GM23248 (cell line): ENCODE measurements at places on chromosomes 5 and 9. TPM values are rescaled to one million over a fixed set of nuclear protein-coding genes. Genes with fewer than 3 reads are reported as not detected.
A peak's percentile ranks its signal among the peaks of the same experiment; 100 is the strongest.

Gene RNF180
- total RNA-seq, result 0.32 TPM in 1 of 2 replicates, not detected in the other

Gene SURF1
- 27.7 and 29.1 TPM in 2 replicates for total RNA-seq

Gene CDX1
- total RNA-seq, result not detected in 2 replicates

Gene TAF1L
- not detected in 2 replicates for total RNA-seq

Gene BHMT
- total RNA-seq, result not detected in 2 replicates

Gene ZFP2
- 1.8 and 2.5 TPM in 2 replicates for total RNA-seq

Gene TLX3
- total RNA-seq, result not detected in 2 replicates

Gene GARIN3
- not detected in 2 replicates for total RNA-seq

Gene DBN1
- 224 and 257 TPM in 2 replicates for total RNA-seq

Gene WNT8A
- not detected in 2 replicates for total RNA-seq

Gene CFAP157
- total RNA-seq, result not detected in 2 replicates

DNA sequence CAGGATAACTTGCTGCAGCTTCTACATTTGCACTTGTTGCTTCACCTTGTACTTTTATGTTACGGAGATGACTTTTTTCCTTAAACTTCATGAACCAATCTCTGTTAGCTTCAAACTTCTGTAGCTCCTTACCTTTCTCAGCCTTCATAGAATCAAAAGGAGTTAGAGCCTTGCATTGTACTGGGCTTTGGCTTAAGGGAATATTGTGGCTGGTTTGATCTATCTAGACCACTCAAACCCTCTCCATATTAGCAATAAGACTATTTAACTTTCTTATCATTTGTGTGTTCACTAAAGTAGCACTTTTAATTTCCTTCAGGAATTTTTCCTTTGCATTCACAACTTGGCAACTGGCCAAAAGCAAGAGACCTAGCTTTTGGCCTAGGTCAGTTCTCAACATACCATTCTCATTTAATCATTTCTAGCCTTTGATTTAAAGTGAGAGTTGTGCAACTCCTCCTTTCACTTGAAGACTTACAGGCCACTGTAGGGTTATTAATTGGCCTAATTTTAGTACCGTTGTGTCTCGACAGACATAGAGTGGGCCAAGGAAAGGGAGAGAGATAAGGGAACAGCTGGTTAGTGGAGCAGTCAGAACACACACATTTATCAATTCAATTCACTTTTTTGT, 63.7 kb downstream of the SHOC1 start:
- no peak for DNase-seq

DNA sequence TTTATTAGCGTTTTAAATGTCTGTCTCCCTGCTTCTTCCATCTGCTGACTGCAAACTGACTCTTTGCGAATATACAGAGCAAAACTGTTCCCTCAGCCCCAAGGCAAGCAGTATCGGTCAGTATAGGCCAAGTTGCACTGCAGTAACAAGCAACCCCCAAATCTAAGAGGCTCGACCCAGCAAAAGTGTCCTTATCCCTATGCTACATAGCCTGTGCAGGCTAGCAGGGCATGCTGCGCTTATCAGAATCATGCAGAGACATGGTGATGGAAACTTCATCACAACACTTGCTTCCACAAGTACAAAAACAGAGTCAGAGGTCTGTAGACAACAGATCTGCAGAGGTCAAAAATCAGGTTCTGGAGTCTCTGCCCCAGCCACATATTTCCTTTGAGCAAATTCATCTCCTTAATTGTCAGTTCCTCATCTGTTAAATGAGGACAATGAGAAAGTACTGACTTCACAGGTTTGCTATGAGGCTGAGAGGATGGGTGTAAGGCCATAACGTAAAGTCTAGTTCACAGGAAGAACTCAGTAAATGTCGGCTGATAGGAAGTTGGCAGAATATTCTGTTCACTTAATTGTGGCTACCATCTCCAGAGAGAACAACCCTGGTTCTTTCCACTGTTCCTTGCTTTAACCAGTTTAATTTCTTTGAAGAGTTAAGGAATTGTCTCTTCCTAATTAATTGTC, 9.6 kb upstream of the IL17B start:
- no peak for DNase-seq

DNA sequence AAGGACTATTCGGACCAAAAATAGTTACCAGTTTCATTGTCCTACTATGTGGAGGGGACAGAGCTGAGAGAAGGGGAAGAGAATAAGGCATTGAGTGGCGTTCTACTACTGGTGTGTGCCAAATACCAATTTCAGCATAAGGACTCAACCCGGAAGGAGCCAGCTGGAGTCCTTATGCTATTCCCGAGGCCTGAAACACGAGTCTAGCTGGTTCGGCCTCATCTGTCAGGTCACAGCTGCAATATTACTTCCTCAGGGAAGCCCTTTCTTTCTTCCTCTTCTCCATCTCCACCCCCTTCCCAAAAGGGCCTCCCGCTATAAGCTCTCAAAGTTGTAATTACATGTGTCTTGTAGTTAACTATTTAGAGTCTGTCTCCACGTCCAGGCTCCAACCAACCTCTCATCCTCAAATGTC, 20.5 kb upstream of the FER start:
- DNase-seq, result peak; percentile 63

GRCh38 chr9:75001719-75002421, 26.2 kb downstream of the CARNMT1 start:
- peak; percentile 78 for DNase-seq

GRCh38 chr5:37086466-37087173, 162.6 kb downstream of the CPLANE1 start:
- DNase-seq, result peak; percentile 42

DNA sequence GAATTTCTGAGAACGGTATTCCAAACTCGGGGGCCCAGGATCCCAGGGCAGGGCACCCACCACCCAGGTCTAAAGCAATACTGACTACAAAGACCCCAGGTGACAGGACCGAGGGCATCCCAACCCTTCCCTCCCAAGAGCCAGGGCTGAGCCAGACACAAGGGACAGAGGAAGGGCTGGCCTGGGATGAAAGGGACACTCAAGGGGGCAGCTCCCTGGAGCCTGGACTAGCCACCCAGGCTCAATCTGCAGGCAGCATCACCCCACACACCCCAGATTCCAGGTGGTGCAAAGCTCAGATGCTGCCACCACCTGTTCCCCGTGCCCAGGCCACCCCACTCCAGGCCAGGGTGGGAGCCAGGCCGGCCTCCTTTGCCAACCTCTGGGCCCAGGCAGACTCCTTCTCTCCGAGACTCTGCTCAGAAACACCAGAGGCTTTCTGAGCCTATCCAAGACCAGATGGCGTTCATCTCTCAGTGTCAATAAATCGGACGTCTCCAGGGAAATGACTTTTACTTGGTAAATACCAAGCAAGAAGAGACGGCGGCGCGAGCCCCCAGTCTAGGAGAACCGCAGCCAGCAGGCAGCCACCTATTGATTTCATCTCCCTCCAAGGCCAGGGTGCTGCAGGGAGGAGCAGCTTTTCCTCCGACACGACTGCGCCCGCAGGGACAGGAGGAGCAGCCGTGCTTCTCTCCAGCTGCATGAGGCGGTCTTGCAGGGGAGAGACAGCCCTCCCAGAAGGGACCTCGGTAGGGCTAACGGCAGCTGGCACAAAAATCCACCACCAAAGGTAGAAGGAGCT, 94.1 kb upstream of the ADAMTS2 start:
- no peak for DNase-seq

DNA sequence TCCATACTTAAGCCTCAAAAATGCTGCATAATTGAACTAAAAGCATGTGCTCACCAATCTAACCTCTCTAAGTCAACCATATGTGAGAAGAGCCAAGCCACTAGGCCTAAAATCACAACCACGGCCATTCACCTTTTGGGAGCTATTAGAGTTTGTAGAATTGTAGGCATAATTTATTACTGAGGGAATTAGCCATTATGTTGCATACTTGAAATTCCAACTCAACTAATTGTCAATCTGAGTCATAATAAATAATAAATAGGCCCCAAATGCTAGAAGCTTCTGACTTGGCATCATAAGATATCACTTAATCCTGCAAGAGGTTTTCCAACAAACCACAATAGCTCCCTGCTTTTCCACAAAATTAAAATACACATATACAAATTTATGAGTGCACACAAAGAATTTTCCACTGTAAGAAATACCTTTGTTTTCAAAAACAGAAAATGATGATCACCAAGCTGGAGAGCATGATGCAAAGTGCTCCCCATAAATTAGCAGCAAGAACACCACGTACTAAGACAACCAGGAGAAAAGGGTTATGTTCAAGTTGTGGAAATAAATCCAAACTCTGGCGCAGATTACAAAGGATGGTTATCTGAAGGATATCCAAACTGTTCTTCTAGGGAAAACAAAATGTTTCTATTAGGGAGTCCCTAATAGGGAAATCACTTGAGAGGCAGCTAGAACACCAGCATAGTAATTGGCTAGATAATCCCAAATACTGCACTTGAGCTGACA, 250.0 kb upstream of the SLC30A5 start:
- no peak for DNase-seq

- DNase-seq, result no peak
Observed at GRCh38 chr9:128365525-128365924, 5.6 kb upstream of the URM1 start.

- no peak for DNase-seq
Observed at GRCh38 chr9:119765632-119766175, 396.5 kb upstream of the BRINP1 start.

GRCh38 chr5:65858316-65858715, 68.1 kb upstream of the ERBIN start:
- peak; percentile 68 for DNase-seq

DNA sequence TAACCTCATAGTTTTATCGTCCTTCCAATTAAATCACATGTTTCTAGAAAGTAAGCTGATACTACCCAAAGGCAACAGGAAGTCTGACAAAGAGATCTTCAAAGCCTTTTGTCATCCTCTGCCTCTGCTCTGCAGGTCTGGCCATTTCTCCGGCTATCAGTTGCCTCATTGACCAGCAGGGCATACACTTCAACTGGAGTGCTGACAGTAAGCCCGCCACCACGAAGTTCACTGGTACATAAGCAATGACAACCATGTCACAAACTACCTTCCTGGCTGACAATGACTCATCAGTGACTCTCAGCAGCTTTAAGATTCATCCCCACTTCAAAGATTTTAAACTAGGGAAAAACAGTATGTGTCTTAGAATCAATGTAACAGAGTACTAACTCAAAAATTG, 20.6 kb downstream of the SPTLC1 start:
- peak; percentile 25 for DNase-seq

- DNase-seq, result no peak
Observed at GRCh38 chr9:132840980-132841379, 37.1 kb downstream of the AK8 start.

GRCh38 chr5:86095092-86095491, 522.6 kb upstream of the COX7C start:
- DNase-seq, result no peak

DNA sequence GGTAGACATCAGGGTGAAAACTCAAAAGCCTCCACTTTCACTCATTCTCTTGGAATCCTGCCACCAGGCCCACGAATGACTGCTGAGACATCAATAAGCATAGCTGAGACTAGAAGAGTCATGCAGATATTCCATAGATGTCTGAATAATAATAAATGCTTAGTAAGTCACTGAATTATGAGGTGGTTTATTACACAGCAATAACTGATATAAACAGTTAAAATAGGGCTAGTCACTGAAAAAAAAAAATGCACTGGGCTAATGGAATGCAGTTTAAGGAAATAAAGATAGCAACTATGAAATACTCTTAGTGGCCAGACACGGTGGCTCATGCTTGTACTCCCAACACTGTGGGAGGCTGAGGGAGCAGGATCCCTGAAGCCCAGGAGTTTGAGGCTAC, 262.8 kb upstream of the CDH6 start:
- peak; percentile 35 for DNase-seq

DNA sequence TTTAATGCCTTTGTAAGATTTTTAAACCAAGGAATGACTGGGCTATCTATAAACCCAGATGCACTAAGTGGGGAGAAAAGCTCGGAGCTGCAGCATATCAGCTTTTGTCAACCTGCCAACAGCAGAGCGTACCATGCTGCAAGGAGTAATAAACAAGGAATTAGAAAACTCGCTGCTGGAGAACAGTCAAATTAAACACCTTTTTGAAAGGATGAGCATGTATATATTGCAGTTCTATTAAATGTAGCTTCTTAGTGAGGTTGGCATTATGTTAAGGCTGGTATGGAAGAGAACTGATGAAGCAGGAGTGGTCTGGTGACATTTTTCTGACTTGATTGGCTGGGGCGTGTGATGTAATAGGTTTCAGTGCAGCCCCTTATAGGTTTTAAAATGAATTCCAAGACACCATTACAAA, 74.7 kb downstream of the PIK3R1 start:
- DNase-seq, result peak; percentile 70

DNA sequence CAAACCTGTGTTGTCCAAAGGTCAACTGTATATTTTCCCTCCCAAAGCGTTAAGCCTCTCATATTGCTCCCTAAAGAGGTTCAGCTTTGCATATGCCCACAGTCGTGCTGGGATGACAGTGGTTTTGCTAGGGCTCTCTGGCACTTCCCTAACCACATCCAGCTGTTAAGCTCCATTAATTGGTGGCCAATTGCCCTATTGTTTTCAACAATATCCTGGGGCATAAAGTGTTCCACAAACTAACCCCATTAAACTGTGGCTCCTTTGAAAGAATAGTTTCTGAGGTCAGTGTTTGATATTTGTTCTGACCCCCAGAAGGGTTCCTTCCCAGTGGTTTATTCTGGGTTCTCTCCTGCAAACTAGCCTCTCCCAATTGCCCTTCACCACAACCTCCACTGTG, 194.5 kb downstream of the HSD17B3 start:
- no peak for DNase-seq
